Glutamatergic neuron (in vitro differentiated cells): ENCODE measurements at places on chromosomes 5 and 9. TPM values are rescaled to one million over a fixed set of nuclear protein-coding genes. Genes with fewer than 3 reads are reported as not detected.

DNA sequence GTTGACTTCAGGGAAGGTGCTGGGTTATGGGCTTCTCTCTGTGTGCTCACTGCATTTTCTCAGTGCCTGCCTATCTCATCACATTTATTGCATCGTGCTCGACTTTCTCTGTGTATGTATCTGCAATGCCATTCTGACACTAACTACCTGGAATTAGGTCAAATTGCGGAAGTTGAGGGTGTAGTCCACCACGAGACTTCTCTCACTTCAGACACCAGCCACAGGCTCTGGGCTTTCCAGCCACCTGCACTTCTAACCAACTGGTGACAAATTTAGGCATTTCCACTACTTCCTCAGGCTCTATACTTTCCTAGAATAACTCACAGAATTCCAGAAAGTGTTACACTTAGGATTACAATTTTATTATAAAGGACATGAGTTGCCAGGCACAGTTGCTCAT, 188.6 kb upstream of the ZNF608 start:
- H3K4me1 ChIP-seq, result no peaks in the 10 kb centered on the region
- H3K27ac ChIP-seq, result no peak overlapping the region
- no peak overlapping the region for H3K4me3 ChIP-seq
- DNase-seq, result no peak
- no peaks in the 10 kb centered on the region for H3K36me3 ChIP-seq

- H3K27me3 ChIP-seq, result no peaks in the 10 kb centered on the region
- no peak overlapping the region for H3K4me3 ChIP-seq
- DNase-seq, result no peak
Observed at GRCh38 chr5:127580731-127581130, 63.3 kb downstream of the PRRC1 start.

DNA sequence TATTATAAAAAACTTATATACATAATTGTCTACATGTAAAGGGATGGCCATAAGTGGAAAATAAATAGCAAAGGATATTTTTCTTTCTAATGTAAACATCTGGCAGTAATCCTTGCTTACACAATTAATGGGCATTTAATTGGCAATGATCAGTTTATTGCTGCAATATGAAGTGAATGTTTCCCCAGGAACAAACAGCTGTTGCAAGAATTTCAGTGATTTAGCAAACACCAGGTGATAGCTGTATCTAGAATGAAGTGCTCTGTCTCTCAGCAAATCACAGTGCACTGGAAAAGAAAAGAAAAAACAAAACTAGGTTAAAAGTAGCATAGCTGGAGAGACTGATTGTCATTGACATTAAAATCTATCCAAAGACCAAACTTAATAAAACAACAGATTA, 594.5 kb upstream of the ARRDC3 start:
- H3K36me3 ChIP-seq, result no peaks in the 10 kb centered on the region
- H3K27ac ChIP-seq, result no peak overlapping the region
- H3K4me3 ChIP-seq, result no peak overlapping the region
- H3K27me3 ChIP-seq, result peaks cover 2% of the 10 kb centered on the region
- no peak for DNase-seq
- no peaks in the 10 kb centered on the region for H3K4me1 ChIP-seq

DNA sequence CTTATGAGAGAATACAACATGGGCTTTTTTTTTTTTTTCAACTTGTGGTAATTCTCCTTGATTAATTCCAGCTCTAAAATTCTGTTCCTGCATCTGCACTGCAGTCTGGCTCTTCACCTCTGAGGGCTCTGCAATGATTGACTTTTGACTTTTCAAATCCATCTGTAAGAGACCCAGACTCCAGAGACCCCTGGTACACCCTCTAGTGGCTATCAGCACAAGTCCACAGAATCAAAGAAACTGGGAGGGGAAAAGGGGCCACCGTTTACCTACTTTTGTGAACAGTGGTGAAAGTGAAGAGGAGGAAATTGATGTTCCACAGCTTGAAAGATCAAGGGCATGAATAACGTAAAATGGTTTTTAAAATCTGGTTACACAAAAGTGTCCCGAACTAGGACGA, 151.6 kb downstream of the SLIT3 start:
- H3K4me1 ChIP-seq, result no peaks in the 10 kb centered on the region
- H3K27me3 ChIP-seq, result no peaks in the 10 kb centered on the region
- H3K4me3 ChIP-seq, result no peak overlapping the region
- DNase-seq, result no peak
- no peaks in the 10 kb centered on the region for H3K36me3 ChIP-seq

- peak; percentile 4 for DNase-seq
- no peak overlapping the region for H3K4me3 ChIP-seq
- no peaks in the 10 kb centered on the region for H3K36me3 ChIP-seq
- H3K27me3 ChIP-seq, result peaks cover 6% of the 10 kb centered on the region
- H3K4me1 ChIP-seq, result peaks cover 4% of the 10 kb centered on the region
Observed at GRCh38 chr9:127183814-127184582, 61.6 kb upstream of the ANGPTL2 start.

DNA sequence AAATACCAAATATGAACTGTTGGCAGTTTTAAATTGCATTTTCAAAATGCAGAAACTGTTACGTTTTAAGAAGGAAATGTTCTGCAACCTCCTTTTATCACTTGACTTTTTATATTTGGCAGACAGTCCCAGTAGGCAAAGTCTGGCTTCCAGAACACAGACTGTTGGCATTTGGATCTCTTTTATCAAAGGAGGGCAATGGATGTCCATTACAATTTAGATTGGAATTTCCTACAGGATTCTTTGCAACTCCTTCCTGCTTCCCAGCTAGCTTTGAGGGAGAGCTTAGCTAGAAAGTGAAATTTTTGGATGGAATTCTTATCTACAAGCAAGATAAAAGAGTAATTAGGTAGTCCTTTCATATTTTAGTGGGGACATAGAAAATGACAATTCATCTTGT, 142.6 kb downstream of the SLF1 start:
- DNase-seq, result no peak
- H3K27ac ChIP-seq, result no peak overlapping the region
- no peaks in the 10 kb centered on the region for H3K27me3 ChIP-seq
- no peaks in the 10 kb centered on the region for H3K36me3 ChIP-seq

GRCh38 chr5:67214707-67215447, 18.3 kb upstream of the CD180 start:
- peaks cover 4% of the 10 kb centered on the region for H3K4me1 ChIP-seq
- H3K27me3 ChIP-seq, result peaks cover 5% of the 10 kb centered on the region
- DNase-seq, result no peak
- no peak overlapping the region for H3K27ac ChIP-seq
- no peak overlapping the region for H3K4me3 ChIP-seq

GRCh38 chr5:68479524-68479923, 264.0 kb downstream of the PIK3R1 start:
- H3K4me1 ChIP-seq, result peaks cover 42% of the 10 kb centered on the region
- H3K27me3 ChIP-seq, result peaks cover 7% of the 10 kb centered on the region
- no peaks in the 10 kb centered on the region for H3K36me3 ChIP-seq
- H3K4me3 ChIP-seq, result no peak overlapping the region
- DNase-seq, result no peak
- peak overlapping the region; percentile 23 for H3K27ac ChIP-seq

DNA sequence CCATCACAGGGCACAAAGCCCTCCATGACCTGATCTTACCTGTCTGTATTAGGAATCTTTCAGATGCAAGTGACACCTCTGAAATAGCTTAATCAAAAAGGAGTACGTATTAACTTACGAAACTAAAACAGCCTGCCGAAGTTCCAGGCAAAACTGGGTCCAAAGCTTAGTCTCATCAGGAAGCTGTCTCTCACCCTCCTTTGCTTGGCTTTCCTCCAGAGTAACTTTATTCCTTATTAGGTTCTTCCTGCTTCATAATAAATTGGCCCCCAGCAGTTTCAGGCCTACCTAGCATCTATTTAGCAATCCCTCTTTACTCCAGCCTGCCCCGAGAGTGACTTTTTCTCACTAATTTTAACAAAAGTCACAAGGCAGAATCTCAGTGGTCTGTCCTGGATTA, 58.4 kb upstream of the STK32A start:
- no peak overlapping the region for H3K4me3 ChIP-seq
- no peak overlapping the region for H3K27ac ChIP-seq
- H3K27me3 ChIP-seq, result no peaks in the 10 kb centered on the region
- no peak for DNase-seq
- H3K36me3 ChIP-seq, result no peaks in the 10 kb centered on the region
- H3K4me1 ChIP-seq, result no peaks in the 10 kb centered on the region

DNA sequence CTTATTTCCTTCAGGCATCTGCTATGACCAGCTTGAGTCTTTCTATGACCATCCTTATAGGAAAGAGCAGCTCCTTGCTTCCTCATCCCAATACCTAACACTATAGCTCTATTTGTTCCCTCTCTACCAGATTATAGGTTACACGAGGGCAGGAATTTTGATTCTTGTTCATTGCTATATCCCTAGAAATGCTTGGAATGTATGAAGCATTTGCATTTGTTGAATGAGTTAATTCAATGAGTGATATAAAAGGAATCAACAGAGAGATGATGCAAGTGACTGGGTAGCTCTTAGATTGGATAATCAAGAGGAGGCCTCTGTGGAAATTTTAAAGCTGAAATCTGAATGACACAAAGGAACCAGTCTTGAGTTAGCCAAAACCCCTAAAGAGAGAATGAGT, 13.9 kb downstream of the ZCCHC9 start:
- DNase-seq, result no peak
- no peak overlapping the region for H3K27ac ChIP-seq
- peaks cover 2% of the 10 kb centered on the region for H3K4me1 ChIP-seq
- H3K27me3 ChIP-seq, result peaks cover 1% of the 10 kb centered on the region
- no peaks in the 10 kb centered on the region for H3K36me3 ChIP-seq

GRCh38 chr5:34005681-34006080, 2.2 kb downstream of the AMACR start:
- H3K36me3 ChIP-seq, result peaks cover 6% of the 10 kb centered on the region
- H3K4me3 ChIP-seq, result no peak overlapping the region
- DNase-seq, result no peak
- H3K27ac ChIP-seq, result no peak overlapping the region
- peaks cover 11% of the 10 kb centered on the region for H3K4me1 ChIP-seq
- H3K27me3 ChIP-seq, result peaks cover 5% of the 10 kb centered on the region

GRCh38 chr9:100082782-100083181, 16.0 kb downstream of the ERP44 start:
- no peaks in the 10 kb centered on the region for H3K27me3 ChIP-seq
- DNase-seq, result no peak
- no peaks in the 10 kb centered on the region for H3K36me3 ChIP-seq
- H3K4me3 ChIP-seq, result peak overlapping the region; percentile 81
- peaks cover 54% of the 10 kb centered on the region for H3K4me1 ChIP-seq
- peak overlapping the region; percentile 86 for H3K27ac ChIP-seq

DNA sequence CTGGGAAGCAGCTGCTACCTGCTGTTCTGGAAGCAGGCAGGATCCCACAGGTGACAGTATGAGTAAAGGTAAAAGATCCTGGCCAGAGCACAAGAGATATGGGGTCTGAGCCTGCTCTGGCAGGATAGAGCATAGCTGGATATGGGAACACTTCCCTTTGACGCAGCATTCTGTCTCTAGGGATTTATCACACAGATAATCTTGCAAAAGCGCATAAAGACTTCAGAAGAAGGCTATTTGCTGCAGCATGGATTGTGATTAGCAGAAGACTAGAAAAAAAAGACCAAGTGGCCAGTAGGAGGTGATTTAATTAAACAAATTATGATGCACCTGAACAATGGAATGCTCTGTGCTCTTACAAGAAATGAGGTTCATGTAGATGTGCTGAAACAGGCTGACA, 52.4 kb upstream of the PWWP2A start:
- peak overlapping the region; percentile 20 for H3K4me3 ChIP-seq
- DNase-seq, result no peak
- H3K36me3 ChIP-seq, result no peaks in the 10 kb centered on the region
- H3K27ac ChIP-seq, result no peak overlapping the region
- H3K27me3 ChIP-seq, result no peaks in the 10 kb centered on the region

- H3K27ac ChIP-seq, result no peak overlapping the region
- no peak for DNase-seq
- no peaks in the 10 kb centered on the region for H3K36me3 ChIP-seq
Observed at GRCh38 chr5:30453168-30453567, 740.3 kb upstream of the CDH6 start.

DNA sequence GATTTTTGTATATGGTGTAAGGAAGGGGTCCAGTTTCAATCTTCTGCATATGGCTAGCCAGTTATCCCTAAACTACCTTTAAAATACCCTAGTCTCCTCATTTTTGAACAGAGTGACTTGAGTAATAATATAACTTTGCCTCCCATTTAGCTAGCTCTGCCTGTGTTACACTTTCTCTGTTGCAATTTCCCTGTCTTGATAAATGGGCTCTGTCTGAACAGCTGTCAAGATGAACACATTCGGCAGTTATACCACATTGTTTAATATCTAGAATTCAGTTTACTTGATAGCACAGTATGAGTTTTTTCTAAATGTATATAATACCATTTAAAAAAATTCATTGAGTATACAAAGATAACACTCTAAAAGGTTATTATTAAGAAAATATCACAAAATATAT, 562.9 kb upstream of the FTMT start:
- H3K36me3 ChIP-seq, result no peaks in the 10 kb centered on the region
- peaks cover 2% of the 10 kb centered on the region for H3K4me1 ChIP-seq
- no peak overlapping the region for H3K27ac ChIP-seq
- no peak for DNase-seq
- H3K4me3 ChIP-seq, result no peak overlapping the region

GRCh38 chr5:180421672-180422071, 68.5 kb upstream of the GFPT2 start:
- H3K27ac ChIP-seq, result no peak overlapping the region
- H3K4me3 ChIP-seq, result no peak overlapping the region
- no peak for DNase-seq
- H3K27me3 ChIP-seq, result peaks cover 4% of the 10 kb centered on the region
- H3K4me1 ChIP-seq, result no peaks in the 10 kb centered on the region
- H3K36me3 ChIP-seq, result no peaks in the 10 kb centered on the region

GRCh38 chr5:7094626-7095025, 301.3 kb upstream of the ADCY2 start:
- H3K36me3 ChIP-seq, result no peaks in the 10 kb centered on the region
- H3K4me3 ChIP-seq, result no peak overlapping the region
- DNase-seq, result no peak
- no peaks in the 10 kb centered on the region for H3K27me3 ChIP-seq
- no peak overlapping the region for H3K27ac ChIP-seq

Gene C5orf46
- not detected for total RNA-seq

Gene MAP1B
- 2,530 TPM for total RNA-seq

Gene DMXL1
- 24.2 TPM for total RNA-seq

Gene SELENOP
- 0.61 TPM for total RNA-seq

Gene ALDH7A1
- 85.9 TPM for total RNA-seq

Gene SGCD
- total RNA-seq, result 0.20 TPM

Gene PCDHGA10
- total RNA-seq, result 16.6 TPM

Gene SH3TC2
- 0.25 TPM for total RNA-seq
